ENCODE measurements at places on chromosomes 1 and 21.

DNA sequence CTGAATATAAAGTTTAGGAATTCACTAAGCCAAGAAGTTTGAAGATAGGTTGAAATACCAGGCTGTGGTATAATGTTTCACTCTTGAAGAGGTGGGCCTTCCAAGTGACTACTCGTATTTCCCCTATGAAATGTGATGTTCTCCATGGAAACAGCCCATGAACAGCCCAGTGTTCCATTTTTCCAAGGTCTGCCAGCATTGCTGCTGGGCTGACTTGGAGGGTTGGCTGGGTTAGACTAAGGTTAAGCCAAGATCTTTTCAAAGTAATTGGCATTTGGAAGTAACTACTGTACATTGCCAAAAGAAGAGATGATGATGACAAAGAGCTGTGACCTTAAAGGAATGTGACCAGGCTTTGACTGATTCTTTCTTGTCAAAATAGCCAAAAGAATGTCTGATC, 73.8 kb downstream of the RPE65 start:
- no peak for DNase-seq

DNA sequence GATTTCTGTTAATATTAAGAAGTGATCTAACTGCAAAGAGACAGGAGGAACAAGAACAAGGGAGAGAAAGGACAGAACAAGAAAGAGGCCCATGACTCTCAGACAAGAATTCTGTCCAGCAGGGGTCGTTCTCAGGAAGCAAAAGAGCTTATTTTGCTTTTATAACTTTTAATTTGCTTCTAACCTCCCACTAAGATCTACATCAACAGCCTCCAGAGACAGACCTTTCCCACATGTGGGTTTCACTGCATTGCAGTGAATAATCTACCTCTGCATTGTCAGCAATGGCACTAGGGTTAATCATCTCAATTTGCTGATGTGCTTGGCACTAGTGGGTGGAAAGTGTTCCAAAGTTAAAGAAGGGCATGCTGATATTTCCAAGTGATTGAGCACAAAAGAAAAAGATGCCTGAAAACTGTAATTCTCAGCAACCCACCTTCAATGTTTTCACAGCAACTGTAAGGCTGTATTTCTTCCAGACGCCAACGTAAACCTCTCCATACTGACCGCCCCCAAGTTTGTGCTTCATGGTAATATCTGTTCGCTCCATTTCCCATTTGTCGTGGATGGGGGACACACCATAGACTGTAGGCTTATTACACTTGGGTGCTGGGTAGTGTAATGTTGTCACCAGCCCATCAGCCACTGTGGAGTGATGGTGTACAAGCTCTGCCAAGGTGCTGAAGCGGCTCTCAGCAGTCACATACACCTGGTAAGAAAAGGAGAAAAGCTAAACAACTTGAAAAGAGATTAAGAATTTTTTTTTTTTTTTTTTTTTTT, 39.5 kb downstream of the TOR3A start:
- peak; percentile 40 for DNase-seq

- no peak for DNase-seq
These were observed 1313.7 kb downstream of the NCAM2 start for GRCh38 chr21:22311741-22312462.

GRCh38 chr1:184791550-184791900, 36.9 kb upstream of the EDEM3 start:
- DNase-seq = no peak

GRCh38 chr1:154729577-154729976, 121.6 kb upstream of the ADAR start:
- DNase-seq = no peak

Measured in activated naive CD4-positive, alpha-beta T cell treated with anti-CD3 and anti-CD28 coated beads, Interleukin-2, amount 50 U/mL, for 16 hours (primary cell).